Activated naive CD4-positive, alpha-beta T cell treated with anti-CD3 and anti-CD28 coated beads, Interleukin-2, amount 50 U/mL, for 16 hours (primary cell): ENCODE measurements at places on chromosomes 5 and 9.

DNA sequence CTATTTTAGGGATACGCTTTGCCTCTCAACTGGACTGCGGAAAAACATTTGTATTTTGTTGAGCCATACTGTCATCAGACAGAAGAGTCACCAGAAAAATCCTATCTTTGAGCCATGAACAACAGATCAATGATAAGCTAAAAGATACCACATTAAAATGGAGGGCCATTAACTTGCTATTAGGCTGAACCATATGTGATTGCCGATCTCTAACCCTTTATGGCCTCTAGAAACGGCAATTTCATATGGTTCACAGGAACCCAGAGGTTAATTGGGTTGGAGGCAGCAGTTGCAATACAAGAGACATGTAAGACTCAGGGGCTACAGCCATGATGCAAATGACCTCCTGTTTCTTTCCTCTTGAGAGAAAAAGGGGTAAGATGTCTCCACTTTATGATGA is 69.8 kb downstream of the MYO10 start:
- DNase-seq, result no peak

DNA sequence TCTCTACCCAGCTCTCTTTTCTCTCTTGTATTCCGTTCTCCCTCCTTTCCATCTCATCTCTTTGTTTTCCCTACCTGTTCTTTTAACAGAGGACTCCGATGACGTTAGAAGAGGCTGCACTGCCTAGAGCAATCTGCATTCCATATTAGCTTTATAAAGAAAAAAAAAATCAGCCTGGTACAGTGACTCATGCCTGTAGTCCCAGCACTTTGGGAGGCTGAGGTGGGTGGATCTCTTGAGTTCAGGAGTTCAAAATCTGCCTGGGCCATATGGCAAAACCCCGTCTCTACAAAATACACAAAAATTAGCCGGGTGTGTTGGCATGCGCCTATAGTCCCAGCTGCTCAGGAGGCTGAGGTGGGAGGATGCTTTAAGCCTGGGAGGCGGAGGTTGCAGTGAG is 49.0 kb downstream of the DAPK1 start:
- DNase-seq, result no peak

DNA sequence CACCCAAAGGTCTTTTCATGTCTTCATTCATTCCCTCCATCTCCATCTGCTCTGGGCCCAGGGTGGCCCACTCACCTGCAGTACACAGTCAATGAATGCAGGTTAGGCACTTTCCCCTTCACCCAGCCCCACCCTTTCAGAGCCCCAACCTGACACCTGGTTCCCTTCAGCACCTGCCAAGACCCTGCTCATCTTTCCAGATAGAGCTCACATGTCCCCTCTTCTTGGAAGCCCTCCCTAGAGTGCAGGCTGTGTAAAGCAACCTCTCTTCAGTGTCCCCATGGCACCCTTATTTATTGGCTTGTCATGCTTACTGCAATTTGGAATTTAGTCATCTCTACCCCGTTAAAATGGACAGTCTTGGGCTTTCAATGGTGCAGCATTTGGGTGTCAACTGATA is 13.0 kb upstream of the CPEB4 start:
- no peak for DNase-seq

- no peak for DNase-seq
Measured at GRCh38 chr5:95162231-95162992, 122.5 kb downstream of the MCTP1 start.

GRCh38 chr5:77379558-77380061 is 112.5 kb downstream of the WDR41 start:
- peak; percentile 69 for DNase-seq

DNA sequence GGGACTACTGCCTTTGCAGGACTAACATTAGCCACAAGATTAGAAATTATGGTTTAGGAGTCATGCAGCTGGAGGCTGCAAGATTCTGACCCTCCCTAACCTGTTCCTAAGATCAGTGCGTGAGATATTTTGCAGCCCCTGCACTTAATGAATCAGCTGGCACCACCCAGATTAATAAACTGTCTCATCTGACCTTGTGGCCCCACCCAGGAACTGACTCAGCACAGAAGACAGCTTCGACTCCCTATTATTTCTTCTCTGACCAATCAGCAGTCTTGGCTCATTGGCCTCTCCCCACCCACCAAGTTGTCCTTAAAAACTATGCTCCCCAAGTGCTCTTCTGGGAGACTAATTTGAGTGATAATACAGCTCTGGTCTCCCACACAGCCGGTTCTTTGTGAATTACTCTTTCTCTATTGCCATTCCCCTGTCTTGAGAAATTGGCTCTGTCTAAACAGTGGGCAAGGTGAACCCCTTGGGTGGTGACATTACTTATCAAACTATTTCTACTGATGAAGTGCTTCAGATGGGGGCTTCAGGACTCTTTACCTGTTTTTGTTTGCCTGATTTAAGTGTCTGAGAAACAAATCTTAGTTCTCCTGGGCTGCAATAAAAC is 17.0 kb downstream of the CTSL start:
- DNase-seq, result no peak
